A673 (cell line): ENCODE measurements at places on chromosomes 4 and X.

- H3K4me3 ChIP-seq = no peak overlapping the region
- no peaks in the 10 kb centered on the region for H3K4me1 ChIP-seq
- DNase-seq = no peak
- H3K27me3 ChIP-seq = peaks cover 41% of the 10 kb centered on the region
- no peaks in the 10 kb centered on the region for H3K36me3 ChIP-seq
- no peak overlapping the region for H3K27ac ChIP-seq
Observed at GRCh38 chr4:189022440-189023035, 883.3 kb downstream of the TRIML1 start.

DNA sequence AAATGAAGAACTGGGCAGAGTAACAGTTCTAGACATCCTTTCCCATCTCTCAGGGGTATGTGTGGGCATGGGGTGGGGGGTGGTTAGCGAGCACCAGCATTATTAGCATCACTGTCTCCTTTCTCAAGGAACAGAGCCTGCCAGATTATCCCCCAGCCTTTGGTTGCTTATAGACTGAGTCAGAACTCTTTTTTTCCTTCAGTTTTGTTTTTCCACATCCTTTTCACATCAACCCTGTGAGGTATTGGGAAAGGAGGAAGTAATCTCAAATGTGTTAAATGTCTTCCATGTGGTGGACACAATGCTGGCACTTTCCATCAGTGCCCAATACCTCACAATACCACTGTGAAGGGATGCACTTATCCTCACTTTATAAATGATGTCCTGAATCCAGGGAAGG, 3.1 kb upstream of the FGF16 start:
- no peaks in the 10 kb centered on the region for H3K4me1 ChIP-seq
- H3K4me3 ChIP-seq = no peak overlapping the region
- H3K27me3 ChIP-seq = no peaks in the 10 kb centered on the region
- H3K27ac ChIP-seq = no peak overlapping the region
- H3K36me3 ChIP-seq = no peaks in the 10 kb centered on the region
- DNase-seq = no peak

DNA sequence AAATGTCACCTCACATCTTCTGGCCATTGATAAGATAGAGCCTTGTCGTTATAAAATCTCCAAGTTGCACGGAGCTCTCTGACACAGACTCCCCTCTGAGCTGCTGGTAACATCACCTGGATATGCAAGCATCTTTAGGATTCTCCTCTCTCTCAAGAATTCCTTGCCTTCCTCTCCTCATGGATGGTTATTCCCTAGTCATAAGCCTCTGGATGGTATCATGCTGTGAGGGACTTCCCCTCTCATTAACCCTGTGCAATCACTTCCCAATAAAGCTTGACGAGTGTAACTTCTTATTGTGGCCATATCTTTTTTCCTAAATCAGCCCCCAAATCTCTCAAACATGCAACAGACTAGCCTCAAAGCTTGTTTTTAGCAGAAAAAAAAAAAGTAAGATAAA, 1057.0 kb upstream of the SLIT2 start:
- no peak overlapping the region for H3K27ac ChIP-seq
- no peak overlapping the region for H3K4me3 ChIP-seq
- H3K27me3 ChIP-seq = no peaks in the 10 kb centered on the region
- peaks cover 18% of the 10 kb centered on the region for H3K4me1 ChIP-seq
- no peak for DNase-seq

- H3K36me3 ChIP-seq = no peaks in the 10 kb centered on the region
- no peak for DNase-seq
- no peak overlapping the region for H3K4me3 ChIP-seq
Observed at GRCh38 chr4:19721587-19721986, 530.1 kb upstream of the SLIT2 start.

DNA sequence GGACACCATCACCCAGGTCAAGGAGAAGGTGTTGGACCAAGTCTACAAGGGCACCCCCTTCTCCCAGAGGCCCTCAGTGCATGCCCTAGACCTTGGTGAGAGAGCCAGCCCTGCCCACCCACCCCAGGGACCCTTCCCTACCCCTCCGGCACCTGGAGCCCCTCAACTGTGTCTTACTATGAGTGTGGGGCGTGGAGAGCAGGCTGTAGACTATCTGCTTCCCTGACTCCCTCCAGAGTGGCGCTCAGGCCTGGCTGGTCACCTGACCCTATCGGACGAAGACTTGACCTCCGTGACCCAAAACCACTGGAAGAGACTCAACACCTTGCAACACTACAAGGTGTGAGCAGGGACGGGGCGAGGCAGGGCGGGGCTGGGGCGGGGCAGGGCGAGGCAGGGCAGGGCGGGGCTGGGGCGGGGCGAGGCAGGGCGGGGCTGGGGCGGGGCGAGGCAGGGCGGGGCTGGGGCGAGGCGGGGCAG, 4.7 kb upstream of the SRPK3 start:
- H3K36me3 ChIP-seq = no peaks in the 10 kb centered on the region
- H3K27ac ChIP-seq = no peak overlapping the region
- no peaks in the 10 kb centered on the region for H3K27me3 ChIP-seq
- no peaks in the 10 kb centered on the region for H3K4me1 ChIP-seq

DNA sequence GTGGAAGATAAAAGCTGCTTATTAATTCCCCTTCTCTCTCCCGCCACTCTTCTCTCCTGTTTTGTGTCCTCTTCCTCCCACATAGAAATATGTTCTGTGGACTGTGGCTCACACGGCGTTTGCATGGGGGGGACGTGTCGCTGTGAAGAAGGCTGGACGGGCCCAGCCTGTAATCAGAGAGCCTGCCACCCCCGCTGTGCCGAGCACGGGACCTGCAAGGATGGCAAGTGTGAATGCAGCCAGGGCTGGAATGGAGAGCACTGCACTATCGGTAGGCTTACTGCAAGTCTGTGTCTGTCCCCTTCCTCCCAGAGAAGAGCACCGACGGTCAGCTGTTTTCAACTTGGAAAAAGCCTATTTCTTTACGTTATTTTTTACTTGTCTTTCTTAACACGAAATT, 229.1 kb downstream of the DCTD start:
- no peaks in the 10 kb centered on the region for H3K27me3 ChIP-seq
- H3K4me1 ChIP-seq = peaks cover 11% of the 10 kb centered on the region
- no peak overlapping the region for H3K27ac ChIP-seq
- no peaks in the 10 kb centered on the region for H3K36me3 ChIP-seq
- no peak overlapping the region for H3K4me3 ChIP-seq

GRCh38 chr4:20520901-20521300, 179.4 kb upstream of the PACRGL start:
- no peaks in the 10 kb centered on the region for H3K36me3 ChIP-seq
- H3K4me1 ChIP-seq = no peaks in the 10 kb centered on the region
- no peaks in the 10 kb centered on the region for H3K27me3 ChIP-seq
- H3K27ac ChIP-seq = no peak overlapping the region
- no peak overlapping the region for H3K4me3 ChIP-seq
- DNase-seq = no peak
